Activated CD8-positive, alpha-beta memory T cell treated with anti-CD3 and anti-CD28 coated beads for 36 hours (primary cell): ENCODE measurements at places on chromosomes 5 and 9. TPM values are rescaled to one million over a fixed set of nuclear protein-coding genes. Genes with fewer than 3 reads are reported as not detected.

Gene PPP1R26
- 0.88 TPM for total RNA-seq

Gene ALG2
- total RNA-seq = 29.3 TPM

Gene FGF18
- 0.13 TPM for total RNA-seq

Gene EPB41L4A
- 0.04 TPM for total RNA-seq

Gene CARD6
- 2.0 TPM for total RNA-seq

Gene ANKRD34B
- total RNA-seq = not detected

Gene JAK2
- total RNA-seq = 29.2 TPM

Gene SLC1A3
- not detected for total RNA-seq

Gene IRX1
- total RNA-seq = not detected

Gene OGN
- not detected for total RNA-seq

Gene ABCA1
- 0.32 TPM for total RNA-seq

Gene SNCAIP
- not detected for total RNA-seq

Gene MRPS30
- total RNA-seq = 62.2 TPM

Gene NUTM2F
- not detected for total RNA-seq

Gene PHAX
- total RNA-seq = 52.9 TPM

Gene PDZD2
- 0.63 TPM for total RNA-seq
